ENCODE measurements at places on chromosomes 6 and 20. TPM values are rescaled to one million over a fixed set of nuclear protein-coding genes. Genes with fewer than 3 reads are reported as not detected.
A peak's percentile ranks its signal among the peaks of the same experiment; 100 is the strongest.

DNA sequence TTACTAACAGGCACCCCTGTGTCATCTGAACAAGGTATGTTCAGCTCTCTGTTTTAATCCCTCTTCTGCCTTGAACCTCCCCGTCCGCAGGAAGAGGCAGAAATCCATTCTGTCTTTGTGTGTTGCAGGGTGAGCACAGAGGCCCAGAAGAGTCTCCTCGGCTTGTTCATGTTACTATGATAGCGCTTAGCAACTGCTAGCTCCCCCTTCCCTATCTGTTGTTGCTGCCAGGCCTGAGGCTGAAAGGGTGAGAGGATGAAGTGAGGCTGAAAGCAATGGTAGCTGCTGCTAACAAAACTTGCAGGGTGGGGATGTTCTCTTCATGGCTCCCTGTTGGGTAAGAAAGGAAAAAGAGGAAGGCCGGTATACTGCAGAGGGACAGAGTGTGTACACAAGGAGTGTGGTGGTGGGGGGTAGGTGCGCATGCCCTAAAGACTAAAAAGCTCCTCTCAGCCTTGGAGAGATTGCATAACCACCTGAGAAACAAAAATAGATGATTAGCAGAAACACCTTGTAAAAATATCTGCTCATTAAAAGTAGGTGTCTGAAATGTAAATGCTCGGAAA, 55.2 kb upstream of the CITED2 start:
- H3K27me3 ChIP-seq, result no peaks in the 10 kb centered on the region
- no peak overlapping the region for H3K27ac ChIP-seq
- no peaks in the 10 kb centered on the region for H3K36me3 ChIP-seq
- no peak overlapping the region for H3K4me3 ChIP-seq
- no peak for DNase-seq

- no peak overlapping the region for H3K27ac ChIP-seq
- H3K27me3 ChIP-seq, result no peaks in the 10 kb centered on the region
- DNase-seq, result peak; percentile 29
- H3K36me3 ChIP-seq, result no peaks in the 10 kb centered on the region
- H3K4me3 ChIP-seq, result no peak overlapping the region
Measured at GRCh38 chr20:19885939-19886660, 128.0 kb downstream of the RIN2 start.

DNA sequence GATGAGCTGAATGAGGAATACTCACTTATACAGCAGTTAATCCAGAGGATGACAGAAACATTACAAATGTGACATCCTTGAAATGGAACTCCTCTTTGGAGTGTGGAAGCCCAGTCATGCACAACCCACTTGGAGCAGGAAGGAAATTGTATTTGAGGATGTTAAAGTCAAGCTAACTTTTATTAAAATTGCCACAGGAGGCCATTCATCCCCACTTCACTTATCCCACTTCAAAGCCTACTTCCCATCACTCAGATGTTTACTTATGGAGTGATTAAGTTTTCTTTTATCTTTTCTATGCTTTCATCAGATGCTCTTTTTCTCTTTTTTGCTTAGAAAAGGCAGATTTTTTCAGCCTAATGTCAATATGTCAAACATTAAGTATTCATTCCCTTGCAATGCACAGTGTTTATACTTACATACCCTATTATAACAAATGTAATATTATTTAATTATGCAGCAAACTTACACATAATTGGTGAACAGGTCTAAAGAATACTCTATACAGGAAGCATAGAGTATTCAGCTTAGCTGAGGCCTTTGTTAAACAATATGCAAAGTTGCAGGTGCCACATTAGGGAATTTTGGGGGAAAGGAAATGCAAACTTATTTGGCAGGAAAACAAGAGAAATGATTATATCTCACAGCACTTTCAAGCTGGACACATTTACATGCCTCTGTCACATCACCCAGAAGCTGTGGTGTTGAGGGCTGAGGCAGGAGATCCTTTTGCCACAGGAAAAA, 148.9 kb downstream of the KHDC1L start:
- no peaks in the 10 kb centered on the region for H3K36me3 ChIP-seq
- H3K4me1 ChIP-seq, result peaks cover 15% of the 10 kb centered on the region
- no peak for DNase-seq
- H3K27me3 ChIP-seq, result no peaks in the 10 kb centered on the region
- H3K27ac ChIP-seq, result peak overlapping the region; percentile 63
- no peak overlapping the region for H3K4me3 ChIP-seq

Gene TAGAP
- not detected for total RNA-seq

Gene ZNF334
- 17.2 TPM for total RNA-seq

Gene EDN3
- total RNA-seq, result 0.24 TPM

Data from H9 (cell line).